ENCODE measurements at places on chromosomes 5 and 9.

DNA sequence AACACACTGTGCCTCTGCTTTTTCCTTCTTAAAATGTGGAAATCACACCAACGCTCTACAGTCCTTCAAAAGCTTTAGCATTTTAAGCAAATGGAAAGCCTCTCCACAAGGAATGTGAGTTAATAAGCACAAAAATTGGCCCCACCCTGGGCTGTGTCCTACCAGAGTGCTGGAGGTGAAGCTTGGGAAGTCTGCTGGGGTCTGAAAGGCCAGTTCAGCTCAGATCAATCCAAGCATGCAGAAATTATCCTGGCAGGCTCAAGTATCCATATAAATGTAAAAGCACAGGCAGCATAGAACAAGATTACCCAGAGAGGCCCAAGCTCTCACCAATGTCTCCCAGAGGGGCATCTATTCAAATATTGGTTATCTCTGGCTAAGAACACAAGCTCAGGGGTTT is 98.5 kb downstream of the ESM1 start:
- no peak for DNase-seq

DNA sequence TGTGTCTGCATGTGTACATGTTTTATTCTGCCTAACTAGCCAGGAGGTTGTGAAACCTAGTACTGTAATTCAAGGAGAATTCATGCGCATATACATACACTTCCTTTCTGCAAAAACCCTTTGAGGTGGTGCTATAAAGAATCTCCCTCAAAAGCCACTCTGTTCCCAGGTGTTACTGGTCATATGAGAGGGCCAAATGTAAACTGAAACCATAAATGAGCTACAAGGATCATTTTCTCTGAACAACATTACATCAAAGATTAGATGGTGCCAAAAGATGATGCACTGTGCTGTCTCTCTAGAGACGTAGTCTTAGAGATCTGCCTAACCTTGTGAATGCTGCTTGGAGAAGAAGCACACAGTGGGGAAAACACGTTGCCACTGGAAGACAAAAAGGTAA is 15.7 kb downstream of the NREP start:
- DNase-seq: no peak

GRCh38 chr9:131774636-131775035 is 34.8 kb upstream of the RAPGEF1 start:
- DNase-seq: no peak

DNA sequence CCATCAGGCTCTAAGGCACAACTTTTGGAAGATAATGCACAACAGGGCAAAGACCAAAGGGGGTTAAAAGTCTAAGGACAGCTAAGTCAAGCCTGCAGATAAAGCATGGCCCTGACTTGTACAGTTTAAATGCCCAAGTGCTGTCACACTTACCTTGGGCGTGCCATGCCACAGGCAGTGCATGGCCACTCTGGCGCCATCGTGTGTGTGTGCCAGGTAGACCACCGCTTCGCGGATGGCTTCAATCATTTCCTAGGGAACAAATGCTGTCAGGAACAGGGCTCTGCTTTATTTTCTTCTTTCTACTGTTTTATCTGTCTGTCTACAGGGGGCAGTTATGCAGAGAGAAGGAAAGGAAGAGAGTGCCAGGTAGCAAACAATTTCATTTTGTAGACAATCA is 19.3 kb downstream of the PUM3 start:
- DNase-seq: no peak

DNA sequence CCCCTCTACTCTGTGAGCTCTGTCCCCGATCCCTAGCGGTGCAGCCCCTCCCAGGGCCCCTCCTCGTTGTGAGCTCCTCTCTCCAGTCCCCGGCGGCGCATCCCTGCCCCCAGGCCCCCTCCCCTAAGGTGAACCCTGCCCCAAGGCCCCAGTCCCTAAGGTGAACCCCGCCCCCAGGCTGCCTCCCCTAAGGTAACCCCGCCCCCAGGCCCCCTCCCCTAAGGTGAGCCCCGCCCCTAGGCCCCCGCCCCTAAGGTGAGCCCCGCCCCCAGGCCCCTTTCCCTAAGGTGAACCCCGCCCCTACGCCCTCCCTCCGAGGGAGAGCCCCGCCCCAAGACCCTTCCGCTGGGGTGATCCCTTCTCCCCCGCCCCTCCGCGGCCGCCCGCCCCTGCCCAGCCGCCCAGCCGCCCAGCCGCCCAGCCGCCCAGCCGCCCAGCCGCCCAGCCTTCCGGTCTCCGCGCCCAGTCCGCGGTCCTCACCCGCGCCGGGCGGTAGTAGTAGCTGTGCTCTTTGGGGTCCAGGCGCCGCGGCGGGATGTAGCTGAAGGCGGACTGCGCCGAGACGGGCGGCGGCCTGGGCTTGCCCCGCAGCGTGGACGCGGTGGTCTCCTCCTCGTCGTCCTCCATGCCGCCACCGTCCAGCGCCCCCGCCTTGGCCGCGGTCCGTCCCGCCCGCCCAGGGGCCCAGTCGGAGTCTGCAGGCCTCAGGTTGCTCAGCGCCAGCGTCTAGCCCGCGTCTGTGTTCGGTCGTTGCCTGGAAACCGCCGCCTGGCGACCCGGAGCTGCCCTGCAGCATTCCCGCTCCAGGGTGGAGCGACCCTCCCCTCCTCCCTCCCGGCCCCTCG is at the start of gene CFAP90:
CFAP90 (minus strand) TSS at position 739 of the 845 bp plus-strand sequence; CDS start at position 627, 112 bp downstream.
- DNase-seq: no peak
